Fibroblast of villous mesenchyme (primary cell): ENCODE measurements at places on chromosomes 12 and 14. TPM values are rescaled to one million over a fixed set of nuclear protein-coding genes. Genes with fewer than 3 reads are reported as not detected.

Gene SLC10A1
- not detected in 2 replicates for total RNA-seq

Gene NTN4
- total RNA-seq: 51.9 and 135 TPM in 2 replicates

Gene ARHGDIB
- 17.3 and 30.6 TPM in 2 replicates for total RNA-seq

Gene CARMIL3
- not detected in 2 replicates for total RNA-seq

Gene MYO1A
- under 0.01 TPM in 1 of 2 replicates, not detected in the other for total RNA-seq

Gene PAX9
- not detected in 2 replicates for total RNA-seq

Gene RNF41
- total RNA-seq: 112 and 131 TPM in 2 replicates

Gene ADAM21
- total RNA-seq: under 0.01 and 0.43 TPM in 2 replicates

Gene MYBPC1
- not detected in 2 replicates for total RNA-seq

Gene TMEM117
- total RNA-seq: 10.8 and 13.5 TPM in 2 replicates
